ENCODE measurements at places on chromosomes 5 and 9.

DNA sequence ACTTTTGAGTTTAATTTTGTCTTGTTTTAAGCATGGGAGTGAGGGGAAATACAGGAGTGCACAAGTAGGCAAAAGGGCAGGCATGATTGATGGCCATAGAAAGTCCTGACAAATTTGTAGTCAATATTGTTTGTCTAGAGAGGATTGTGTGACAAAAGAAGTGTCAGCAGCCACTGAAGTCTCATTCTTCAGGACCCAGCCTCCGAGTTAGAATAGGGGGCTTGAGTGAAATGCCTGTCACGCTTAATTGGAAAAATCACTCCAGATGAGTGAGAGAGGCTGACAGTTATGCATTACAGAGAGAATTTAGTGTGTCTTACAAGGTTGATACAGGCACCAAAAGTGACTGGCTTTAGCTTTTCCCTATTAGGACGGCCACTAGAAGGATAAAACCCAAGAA lies 81.9 kb upstream of the RPS23 start:
- peak; percentile 56 for DNase-seq

DNA sequence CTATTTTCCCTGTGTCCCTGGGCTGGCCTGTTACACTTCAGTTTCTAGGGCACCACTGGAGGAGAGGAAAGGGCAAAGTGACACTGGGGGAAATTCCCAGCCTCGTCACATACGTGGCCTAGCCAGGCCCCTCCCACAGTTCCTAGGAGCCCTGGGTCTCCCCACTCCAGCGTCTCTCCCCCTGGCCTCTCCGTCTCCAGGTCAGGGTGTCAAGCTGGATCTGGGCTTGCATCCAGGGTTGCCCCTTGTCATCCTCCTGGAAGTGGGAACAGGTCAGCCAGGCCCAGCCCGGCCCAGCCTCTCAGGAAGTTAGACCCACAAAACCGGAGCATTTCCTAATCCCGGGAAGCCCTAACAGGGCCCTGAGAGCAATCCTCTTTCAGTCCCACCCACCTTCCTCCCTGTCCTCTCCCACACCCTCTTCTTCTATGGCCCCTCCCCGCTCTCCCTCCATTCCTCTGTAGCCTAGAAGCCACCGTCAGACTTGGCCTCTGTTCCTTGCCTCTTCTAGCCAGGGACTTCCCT lies 4.7 kb upstream of the TNIP1 start:
- DNase-seq = no peak

- no peak for DNase-seq
These were observed 502.6 kb upstream of the CDH6 start for GRCh38 chr5:30690931-30691330.

DNA sequence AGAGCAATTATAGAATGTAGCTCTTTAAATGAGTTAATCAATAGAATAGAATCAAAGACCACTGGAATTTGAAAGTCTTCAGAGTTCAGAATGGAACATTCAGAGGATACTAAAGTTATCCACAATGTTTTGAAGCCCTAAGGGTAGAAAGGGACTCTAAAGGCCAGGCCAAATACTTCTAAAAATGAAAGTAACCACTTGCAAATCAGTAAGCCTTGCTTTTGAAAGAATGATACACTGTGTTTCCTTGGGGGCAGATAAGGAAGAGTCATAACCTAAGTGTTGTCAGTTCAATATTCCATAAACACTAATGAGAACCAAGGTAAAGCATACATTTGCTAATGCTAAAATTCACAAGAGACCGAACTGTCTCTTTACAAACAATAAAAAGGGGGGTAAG lies 813.5 kb downstream of the PTPRD start:
- DNase-seq = no peak

DNA sequence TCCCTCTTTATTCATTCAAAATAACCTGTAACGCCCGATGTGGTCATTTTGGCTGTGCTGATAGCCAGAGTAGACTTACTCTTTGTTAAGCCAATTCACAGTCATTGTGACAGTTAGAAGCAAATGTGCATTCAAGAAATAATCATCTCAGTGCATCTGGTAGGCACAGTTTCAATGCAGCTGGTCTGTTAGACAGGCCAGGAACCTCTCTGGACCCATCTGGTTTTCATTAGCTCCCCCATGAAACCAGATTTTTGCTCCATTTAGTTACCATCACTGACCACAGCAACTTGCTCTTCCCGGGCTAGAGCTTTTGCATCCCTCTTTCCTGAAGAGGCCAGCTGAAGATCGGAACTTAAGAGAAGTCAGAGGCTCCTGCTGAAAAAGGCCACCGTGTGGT lies 284.2 kb downstream of the NSG2 start:
- DNase-seq = no peak

DNA sequence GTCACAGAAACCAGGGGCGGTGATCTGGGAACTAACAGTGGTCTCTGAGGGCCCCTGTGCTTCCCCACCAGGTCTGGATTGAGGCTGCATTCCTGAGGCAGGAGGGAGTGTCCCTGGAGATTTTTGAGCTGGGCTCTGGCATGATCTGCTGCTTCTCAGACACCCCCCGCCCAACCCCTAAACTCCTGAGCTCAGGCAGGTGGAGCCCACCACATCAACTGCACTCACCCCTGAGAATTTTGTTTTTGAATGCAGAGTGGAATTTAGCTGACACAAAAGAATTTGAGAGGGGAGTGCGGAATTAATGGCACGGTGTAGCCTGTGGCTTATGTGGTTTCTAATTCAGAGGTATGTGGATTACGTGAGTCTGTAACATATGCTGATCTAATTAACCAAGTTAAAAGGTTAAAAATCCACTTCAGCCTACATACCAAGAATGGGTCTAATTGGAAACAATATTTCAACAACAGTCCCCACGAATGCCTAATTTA lies 23.9 kb upstream of the CTSL start:
- DNase-seq = no peak

DNA sequence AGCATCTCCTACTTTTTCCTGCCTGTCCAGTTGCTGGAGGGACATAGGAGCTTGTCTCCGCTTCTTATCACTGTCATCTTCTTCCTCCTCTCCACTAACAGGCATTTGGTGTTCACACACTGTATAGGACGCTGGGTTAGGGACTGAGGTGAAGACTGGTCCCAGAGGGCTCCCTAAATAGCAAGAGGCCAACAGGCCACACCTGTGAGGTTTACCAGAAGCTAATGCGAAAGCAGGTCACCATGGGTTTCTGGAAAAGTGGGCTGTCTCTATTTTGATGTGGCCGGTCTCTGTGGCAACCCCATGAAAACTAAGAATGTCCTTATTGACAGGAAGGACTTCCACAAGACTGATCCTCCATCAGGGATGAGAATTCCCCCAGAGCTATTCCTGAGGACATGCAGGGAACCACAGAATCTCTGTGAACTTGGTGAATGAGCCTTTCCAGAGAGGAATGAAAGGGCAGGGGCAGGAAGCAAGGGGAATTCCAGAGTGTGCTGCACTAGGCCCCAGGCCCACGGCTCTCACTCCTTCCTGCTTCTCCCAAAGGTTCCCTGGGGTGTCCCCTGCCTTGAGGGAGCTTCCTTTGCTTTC lies 61.7 kb downstream of the DAP start:
- no peak for DNase-seq

DNA sequence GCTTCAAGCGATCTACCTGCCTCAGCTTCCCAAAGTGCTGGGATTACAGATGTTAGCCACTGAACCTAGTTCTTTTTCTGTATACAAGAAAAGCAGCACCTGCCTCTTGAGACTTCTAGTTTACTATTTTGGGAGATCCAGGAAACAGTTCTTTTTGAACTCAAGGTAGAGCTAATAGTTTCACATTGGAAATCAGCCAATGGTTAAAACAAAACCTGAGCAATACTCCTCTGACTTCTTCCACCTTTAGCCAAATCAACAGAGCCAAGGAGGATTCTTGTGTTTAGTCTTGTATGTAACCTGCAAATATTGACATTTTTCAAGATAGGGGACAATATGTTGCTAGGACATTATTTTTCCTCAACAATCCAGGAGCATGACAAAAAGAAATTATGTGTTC lies 349.4 kb downstream of the SH3GL2 start:
- no peak for DNase-seq

DNA sequence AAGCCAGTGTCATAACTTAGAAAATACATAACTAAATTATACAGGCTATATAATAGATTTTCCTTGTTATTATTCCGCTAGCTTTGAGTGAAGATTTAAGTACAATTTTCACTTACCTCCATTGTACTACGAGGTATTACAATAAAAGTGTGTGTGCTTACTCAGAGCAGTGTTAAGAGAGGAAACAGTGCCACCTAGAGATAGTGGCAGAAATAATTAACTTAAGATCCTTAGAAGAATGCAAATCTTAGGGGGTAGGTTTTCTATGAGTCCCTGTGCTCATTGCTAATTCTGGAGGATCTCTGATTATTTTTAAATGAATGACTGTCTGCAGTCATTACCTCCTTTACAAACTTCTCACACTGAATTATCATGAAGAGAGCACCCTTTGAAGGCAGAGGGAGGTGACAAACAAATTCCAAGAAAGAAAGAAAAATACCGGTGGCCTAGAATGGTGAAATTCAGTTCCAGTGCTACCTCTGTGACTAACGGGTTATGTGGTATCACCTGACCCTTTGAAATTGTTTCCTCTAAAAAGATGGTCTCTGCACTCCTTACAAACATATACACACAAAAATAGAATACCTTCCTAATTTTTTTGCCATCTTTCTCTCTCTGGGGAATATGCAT lies 379.8 kb downstream of the TRIM36 start:
- peak; percentile 38 for DNase-seq

GRCh38 chr9:121369595-121370265 lies at the start of gene STOM:
Gene STOM (minus strand): TSS chr9:121370250. CDS start chr9:121370187, 63 bp downstream.
- no peak for DNase-seq

- DNase-seq = no peak
These were observed 217.0 kb downstream of the DMRT2 start for GRCh38 chr9:1267141-1267570.

DNA sequence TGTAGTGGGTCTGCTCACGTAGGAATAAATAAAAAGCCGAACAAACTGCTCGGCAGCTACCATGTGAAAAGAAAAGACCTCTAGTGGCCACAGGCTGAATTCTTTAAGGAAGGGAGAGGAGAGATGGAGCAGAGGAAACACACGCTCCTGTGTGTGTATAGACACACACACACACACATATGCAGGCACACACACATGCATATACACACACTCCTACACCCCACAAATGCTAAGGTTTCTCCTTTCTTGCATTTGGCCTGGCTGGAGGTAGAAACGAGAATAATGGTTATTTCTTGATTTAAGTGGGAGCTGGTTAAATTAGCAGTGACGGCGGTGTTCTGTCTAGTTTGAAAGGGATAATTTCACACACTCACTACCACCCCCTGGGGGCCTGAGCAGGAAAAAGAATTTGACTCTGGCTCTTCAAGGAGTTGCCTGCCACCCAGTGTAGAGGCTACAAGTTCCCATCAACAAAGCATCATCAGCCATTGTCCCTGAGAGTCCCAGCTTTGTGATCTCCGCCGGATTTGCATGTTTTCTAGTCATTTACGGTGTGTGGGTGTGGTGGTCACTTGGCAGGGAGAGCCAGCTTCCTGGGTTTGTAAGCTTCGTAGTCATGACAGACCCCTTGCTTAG lies at the start of gene INSYN2B:
INSYN2B (minus strand) TSS at position 78 of the 636 bp plus-strand sequence. CDS start 96,597 bp downstream, outside the sequence.
- DNase-seq = peak; percentile 28

GRCh38 chr5:149378241-149378820 lies 761 bp downstream of the IL17B start:
- DNase-seq = no peak

GRCh38 chr9:131875828-131876485 lies 136.1 kb upstream of the RAPGEF1 start:
- no peak for DNase-seq

- no peak for DNase-seq
These were observed 57.2 kb upstream of the FBXW11 start for GRCh38 chr5:172063463-172064235.
